ENCODE measurements at places on chromosomes 12 and 14.

DNA sequence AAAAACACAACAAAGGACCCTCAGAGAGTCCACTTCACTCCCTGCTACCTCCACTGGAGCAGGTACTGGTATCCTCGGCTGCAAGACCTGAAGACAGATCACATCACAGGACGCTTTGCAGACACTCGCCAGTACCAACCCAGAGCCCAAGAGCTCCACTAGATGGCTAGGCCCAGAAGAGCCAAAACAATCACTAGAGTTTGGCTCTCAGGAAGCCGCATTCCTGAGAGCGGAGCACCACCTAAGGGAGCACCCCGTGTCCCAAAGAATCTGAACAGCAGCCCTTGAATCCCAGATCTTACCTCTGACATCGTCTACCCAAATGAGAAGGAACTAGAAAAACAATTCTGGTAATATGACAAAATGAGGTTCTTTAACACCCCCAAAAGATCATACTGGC lies 399.8 kb downstream of the RAD51B start:
- no peak for DNase-seq

DNA sequence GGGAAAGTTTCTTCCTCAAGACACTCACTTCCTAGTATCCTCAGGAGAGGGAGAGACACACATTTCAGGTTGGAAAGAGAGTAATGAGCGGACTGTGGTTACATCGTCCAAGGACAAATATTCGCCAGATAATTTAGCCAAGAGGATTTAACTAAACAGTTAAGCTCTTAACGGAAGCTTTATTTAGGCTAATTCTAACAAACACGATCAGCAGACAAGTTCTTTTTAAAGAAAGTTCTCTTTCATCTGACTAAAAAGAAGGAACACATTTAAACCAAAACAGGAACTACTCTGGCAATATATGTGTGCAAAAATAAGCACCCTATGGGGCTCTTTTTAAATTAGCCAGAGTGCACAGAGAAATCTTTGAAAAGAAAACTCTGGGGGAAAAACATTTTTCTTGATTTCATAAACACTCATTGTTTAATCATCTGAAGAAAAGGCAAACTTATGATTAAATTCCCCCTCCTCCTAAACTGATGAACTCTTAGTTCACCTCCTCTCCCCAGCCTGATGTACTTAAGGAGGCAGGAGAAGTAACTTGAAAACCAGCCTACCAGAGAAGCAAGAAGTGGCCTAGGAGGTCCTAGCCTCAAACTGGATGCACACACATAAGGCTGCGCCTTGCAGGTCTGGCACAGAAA lies 13.3 kb upstream of the BTG1 start:
- DNase-seq = no peak

DNA sequence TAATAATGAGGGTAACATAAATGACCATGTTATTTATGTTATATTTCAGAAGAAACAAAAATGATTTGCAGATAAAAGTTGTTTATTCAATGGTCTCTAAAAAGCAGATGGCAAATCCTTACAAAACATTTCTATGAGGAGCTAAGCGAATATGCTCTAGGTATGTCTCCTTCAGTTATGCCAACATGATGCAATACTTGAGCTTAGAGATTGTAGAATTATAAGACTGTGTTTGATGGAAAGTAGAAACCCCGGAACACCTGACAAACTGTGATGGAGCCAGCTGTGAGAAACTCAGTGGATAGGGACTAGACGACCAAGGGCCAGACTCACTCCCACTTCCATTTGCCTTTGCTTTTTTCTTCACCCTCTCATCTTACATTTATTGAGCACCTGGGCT lies 17.8 kb upstream of the NR1H4 start:
- DNase-seq = no peak

- no peak for DNase-seq
Observed at GRCh38 chr14:95577067-95577800, 42.4 kb downstream of the GLRX5 start.

- no peak for DNase-seq
Observed at GRCh38 chr12:51621156-51621922, 30.3 kb downstream of the SCN8A start.

DNA sequence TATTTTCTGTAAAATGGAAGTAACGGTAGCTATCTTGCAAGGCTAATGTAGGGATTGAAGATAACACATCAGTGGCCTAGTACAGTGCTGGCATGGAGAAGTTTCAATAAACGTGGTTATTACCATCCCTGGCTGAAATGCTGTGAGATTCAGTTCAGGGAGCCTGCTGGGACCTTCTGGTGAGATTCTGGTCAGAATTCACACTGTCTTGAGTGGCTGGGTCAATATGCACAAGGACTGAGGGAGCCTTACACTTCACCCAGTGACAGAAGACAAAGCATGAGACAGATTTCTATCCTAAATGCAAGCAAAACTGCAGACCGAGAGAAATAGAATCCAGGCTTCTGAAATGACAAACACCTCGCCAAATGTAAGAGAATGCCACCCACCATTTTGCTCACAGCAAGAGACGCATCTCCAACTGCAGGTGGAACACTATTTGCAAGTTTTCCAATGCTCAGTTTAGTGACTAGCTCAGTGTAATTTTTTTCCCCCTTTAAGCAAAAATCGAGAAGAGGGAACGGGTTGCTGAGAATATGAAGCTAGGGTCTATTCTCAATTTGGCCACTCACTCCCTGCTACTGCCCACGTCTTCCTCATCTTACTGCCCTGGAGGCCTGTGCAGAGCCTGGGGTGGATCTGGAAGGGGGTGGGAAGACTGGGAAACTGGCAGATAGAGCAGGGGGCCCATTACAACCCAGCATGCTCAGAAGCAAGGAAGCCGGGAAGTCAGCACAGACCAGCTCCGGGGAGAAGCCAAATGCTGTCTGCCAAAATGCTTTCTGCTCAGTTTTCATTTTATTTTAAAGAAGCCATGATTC lies 201.3 kb downstream of the TTC7B start:
- no peak for DNase-seq

DNA sequence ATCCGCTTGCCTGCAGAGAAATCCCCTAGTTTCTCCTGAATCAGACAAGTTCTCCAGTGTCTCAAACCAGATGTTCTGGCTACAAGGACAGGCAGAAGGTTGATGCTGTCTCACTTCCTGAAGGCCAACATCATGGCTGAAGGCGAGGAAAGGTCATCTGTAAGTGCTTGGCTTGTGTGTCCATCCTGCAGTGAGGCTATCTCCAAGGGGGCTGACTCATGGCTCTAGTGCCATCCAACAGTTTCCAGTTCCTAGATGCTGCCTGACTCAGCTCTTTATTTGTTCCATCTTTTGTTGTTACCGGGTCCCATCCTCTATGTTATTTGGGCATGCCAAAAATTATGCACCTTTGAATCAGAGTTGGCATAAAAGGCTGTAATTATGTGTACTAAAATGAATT lies 232.1 kb upstream of the TBX3 start:
- DNase-seq = no peak

- DNase-seq = no peak
Observed at GRCh38 chr12:116263844-116264243, 13.6 kb downstream of the MED13L start.

GRCh38 chr14:19771895-19772430 lies 1.3 kb upstream of the OR4M1 start:
- DNase-seq = no peak

DNA sequence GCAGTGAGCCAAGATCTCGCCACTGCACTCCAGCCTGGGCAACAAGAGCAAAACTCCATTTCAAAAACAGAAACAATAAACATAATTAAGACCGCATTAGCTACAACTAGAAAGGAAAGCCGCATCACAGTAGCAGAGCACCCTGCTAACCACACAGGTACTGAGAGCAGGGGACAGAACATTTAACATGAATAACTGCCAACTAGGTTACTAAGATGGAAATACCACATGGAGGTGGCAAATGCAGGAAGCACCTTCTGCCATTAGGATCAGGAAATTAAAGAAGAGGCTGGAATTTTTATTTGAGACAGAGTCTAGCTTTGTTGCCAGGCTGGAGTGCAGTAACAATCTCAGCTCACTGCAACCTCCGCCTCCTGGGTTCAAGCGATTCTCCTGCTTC lies 41.9 kb downstream of the CDC42BPB start:
- no peak for DNase-seq

DNA sequence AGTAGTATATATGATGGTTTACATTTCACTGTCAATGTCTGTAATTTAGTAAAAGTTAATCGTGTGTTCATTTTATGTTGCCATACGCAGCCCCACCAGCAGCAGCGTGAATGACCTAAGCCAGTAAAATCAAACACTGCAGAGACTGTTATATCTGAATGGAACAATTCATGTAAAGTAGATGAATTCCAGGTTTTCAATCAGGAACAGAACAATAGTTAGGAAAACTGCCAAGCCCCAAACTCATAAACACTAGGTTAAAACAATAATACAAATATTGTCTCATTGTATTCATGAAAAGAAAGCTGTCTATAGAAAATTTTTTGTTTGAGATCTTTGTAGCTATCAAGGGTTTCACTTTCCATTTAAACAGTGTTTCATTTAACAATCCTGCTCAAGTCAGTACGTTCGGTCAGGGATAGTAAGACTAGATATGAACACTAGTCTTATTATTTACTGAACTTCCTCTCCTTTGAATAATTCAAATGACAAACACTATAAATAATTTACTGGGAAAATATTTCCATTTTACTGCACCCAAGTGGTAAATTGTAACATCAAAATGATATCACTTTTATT lies 256.8 kb upstream of the FLRT2 start:
- DNase-seq = no peak

DNA sequence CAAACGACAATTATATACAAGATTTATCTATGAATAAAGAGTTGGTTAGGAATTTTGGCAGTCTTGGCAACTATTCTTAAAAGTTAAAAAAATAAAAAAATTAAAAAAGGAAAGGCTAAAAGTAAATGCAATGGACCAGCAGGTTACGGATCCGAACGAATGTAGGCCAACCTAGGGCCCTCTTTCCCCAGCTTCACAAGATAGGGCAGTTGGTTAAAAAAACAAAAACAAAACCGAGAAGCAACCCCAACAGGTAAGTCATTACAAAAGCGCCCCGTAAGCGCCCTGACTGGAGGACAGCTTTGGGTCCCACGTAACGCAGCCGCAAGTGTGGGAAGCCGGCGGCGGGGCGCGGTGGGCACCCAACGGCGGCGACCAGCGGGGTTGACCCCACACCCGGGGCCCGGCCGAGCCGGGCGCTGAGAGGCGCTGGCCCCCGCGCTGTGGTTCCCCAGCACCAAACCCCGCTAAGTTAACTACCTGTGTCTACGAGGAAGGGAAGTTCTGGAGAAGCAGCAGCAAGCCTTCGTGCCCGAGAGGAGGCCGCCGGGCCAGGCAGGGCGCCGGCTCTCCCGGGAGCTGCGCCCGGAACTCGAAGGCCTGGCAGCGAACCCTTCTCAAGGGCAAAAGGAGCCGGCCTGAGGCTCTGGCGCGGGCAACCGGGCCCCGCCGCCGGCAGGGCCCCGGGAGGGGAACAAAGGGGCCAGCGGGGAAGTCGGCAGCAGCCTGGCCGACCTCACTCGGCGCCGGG lies 882 bp downstream of the HECTD1 start:
- DNase-seq = peak; percentile 49

GRCh38 chr12:12214635-12215131 lies 52.2 kb downstream of the LRP6 start:
- peak; percentile 52 for DNase-seq

DNA sequence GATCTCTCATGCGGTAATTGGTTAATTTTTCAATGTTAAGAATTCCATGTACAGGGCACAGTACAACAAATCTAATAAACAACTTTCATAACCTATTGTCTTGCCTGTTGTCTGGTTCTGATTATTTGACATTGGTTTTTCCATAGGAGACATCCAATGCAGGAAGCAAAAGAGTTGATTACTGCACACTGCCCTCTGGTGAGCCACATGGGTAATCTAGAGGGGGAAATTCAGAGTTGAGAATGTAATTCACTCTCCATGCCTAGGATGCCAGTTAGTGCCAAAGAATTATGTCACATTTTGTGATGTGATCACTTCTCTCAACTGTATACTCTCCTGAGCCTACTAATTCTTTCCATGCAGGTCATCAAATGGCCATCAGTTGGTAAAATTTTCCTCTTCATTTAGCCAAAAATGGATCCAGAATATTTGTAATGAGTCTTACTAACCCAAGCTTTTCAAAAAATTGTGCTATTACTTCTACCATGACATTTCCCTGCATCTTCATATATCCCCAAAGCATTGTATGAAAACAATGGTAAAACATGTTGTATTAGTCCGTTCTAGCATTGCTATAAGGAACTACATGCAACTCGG lies 17.7 kb upstream of the CCDC91 start:
- peak; percentile 84 for DNase-seq

- no peak for DNase-seq
Observed at GRCh38 chr12:127613056-127613455, 653.9 kb upstream of the TMEM132C start.

DNA sequence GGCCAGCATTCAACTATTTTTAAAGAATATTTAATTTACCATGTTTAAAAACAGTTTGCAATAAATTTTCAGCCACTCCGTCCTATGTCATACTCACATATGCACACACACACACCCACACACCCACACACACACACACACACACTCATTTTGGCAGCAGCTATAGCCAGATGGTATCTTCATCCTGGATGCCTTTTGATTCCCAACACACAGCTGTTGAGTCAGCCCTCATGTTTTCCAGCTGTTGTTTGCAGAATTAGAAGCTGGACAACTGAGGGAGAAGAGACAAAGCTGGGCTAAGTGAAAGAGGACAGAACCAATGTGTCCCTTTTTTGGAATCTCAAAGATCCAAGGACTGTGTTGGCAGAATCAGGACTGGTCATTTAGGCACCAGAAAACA lies 80.0 kb upstream of the EGLN3 start:
- no peak for DNase-seq

GRCh38 chr14:100747021-100747586 lies 20.4 kb downstream of the DLK1 start:
- peak; percentile 98 for DNase-seq

- peak; percentile 30 for DNase-seq
Observed at GRCh38 chr14:41859336-41859735, 252.7 kb downstream of the LRFN5 start.

DNA sequence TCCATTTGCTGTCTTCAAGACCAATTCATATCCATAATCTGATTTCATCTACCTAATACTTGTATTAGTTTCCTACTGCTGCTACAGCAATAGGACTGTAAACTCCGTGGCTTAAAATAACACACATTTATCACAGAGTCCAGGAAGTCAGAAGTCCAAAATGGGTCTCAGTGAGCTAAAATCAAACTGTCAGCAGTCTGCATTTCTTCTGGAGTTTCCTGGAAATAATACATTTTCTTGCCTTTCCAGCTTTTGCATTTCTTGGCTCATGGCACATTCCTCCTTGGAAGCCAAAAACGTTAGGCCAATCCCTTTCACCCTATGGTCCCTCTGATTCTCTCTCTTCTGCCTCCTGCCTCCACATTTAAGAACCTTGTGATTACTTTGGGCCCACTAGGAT lies 239.8 kb downstream of the PRKD1 start:
- no peak for DNase-seq

DNA sequence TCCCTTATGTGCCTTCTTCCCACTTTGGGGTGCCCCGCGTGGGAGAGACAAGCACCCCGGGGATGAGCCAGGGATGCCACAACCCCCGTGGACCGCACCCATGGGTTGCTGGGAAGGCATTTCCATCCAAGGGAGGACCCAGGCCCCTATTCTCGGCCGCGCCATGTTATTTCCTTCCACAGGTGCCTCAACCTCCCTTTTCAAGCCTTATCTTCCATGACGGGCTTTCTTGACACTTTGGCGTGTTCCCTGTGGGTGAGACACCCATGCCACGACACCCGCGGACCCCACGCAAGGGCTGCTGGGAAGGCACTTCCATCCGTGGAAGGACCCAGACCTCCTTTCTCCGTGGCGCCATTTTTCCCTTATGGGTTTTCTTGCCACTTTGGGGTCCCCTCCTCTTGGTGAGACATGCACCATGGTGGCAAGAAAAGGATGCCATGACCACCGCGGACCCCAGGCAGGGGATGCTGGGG lies 269.2 kb downstream of the ALG10 start:
- no peak for DNase-seq

GRCh38 chr12:54579696-54580333 lies 8.6 kb downstream of the PPP1R1A start:
- DNase-seq = peak; percentile 74

Data from epithelial cell of esophagus (primary cell).